MV-4-11 (cell line): ENCODE measurements at places on chromosomes 3 and 15.

DNA sequence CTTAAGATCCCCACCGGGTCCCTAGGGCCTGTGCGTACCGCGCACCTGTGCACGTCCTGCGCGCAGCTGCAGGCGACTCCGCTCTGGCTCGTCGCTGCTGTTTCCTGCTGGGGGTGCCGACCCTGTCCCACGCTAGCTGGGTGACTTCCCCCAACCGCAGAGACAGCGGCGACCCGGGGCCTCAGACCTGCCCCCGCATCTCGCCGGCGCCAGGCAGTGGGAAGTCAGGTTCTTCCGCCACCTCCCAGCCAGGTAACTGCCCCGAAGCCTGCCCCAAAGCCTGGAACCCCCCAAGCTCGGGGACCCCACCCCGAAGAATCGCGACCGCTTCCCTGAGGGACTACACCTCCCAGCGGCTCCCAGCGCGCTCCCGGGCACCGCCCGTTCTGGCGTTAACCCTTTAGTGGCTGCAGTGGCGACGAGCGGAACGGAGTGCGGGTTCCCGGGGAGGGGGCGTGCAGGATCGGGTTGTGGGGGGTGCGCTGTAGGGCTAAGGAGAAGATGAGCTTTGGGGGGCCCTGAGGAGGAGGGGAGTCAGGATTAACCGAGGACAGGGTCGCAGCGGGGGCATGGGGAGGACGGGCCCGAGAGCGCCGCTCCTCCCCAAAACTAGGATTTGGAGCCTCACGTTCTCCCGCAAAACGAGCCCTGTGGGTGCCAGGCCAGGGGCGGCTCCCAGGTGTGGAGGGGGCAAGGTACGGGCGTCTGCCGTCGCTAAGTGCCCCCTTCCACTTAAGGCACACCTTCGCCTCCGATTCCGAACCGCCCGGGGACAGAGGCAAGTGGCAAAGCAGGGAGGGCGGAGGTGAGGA is 589 bp downstream of the NEIL1 start:
- peak; percentile 26 for DNase-seq

GRCh38 chr3:138451595-138452162 is 17.3 kb downstream of the ESYT3 start:
- no peak for DNase-seq

- no peak for DNase-seq
Measured at GRCh38 chr3:39130026-39130425, 22.5 kb downstream of the TTC21A start.

- DNase-seq: no peak
Measured at GRCh38 chr15:57411945-57412768, 35.9 kb downstream of the CGNL1 start.

- peak; percentile 76 for DNase-seq
Measured at GRCh38 chr3:12750658-12751071, 8.4 kb downstream of the TMEM40 start.

- DNase-seq: no peak
Measured at GRCh38 chr15:99431661-99432091, 134.1 kb upstream of the MEF2A start.

DNA sequence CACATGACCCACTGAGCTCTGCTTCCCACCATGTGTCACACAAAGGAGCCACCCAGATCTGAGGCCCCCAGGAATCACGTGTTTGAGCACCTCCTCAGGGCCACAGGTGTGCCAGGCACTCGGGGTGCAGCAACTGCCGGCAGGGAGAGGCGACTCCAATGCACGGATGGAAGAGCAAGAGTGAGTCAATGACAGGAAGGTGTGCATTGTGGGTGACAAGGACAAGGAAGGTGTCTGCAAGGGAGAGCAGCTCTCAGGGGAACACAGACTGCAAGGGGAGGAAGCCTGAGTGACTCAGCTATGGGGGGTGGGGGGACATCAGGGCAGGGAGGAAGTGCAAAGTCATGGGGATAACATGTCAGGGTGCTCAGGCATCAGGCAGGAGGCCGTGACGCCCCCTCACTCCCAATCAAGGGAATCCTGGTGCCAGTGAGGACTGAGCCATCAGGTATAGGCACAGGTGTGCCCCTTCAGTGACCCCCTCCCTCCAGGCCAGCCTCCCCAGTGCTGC is 67.4 kb downstream of the NUP210 start:
- DNase-seq: peak; percentile 16

- no peak for DNase-seq
Measured at GRCh38 chr3:143716731-143717130, 131.5 kb downstream of the SLC9A9 start.

GRCh38 chr3:134258761-134259347 is 8.2 kb upstream of the RYK start:
- no peak for DNase-seq

DNA sequence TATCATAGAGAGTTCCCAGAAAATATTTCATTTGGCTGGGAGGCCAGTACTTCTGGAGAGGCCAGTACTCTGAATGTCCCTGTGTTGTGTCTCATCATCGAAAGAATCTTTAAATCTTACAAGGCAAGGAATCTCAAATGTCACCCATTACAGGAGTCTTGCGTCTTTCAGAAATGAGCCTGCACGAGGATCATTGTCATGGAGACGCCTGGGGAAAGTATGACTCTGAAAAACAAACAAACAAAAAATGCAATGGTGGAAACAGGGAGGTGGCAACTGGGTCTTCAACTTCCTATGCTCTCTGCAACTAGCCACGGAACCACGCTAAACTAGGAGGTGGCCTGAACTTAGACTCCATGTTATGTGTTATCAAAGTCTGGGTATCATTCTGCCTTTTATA is 804.6 kb downstream of the EPHA3 start:
- no peak for DNase-seq

DNA sequence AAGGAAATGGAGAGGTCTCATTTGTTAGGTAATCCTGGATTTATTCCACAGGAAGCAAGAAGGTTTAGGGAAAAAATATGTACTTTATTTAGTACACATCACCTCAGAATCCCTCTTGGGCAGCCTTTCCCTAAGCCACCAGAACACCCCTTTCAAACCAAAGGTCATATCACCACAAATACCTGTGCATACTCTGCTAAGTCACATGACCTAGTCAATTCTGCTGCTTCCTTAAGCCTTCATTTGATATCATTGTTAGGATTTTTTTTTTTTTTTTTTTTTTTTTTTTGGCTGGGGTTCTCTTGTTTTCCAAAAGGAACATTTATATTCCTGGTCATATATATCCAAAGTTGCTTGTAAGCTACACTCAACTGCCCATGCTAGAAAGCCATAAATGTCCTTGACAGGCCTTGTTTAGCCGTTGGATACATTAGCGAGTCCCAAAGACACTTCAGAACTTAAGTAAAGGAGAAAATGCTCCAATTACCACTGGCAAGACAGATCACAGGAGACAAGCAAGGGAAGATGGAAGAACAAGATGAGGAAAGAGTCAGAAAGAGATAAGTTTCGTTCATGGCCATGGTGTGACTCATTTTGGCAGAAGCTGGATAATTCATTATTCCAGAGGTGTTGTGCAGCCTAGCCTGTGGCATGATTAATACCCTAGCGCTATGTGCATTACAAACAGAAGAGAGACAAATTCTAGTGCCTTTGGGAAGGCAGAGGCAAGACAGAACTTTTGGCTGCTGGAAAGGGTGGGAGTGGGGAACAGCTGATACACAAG is 155.6 kb upstream of the SLC2A2 start:
- no peak for DNase-seq

DNA sequence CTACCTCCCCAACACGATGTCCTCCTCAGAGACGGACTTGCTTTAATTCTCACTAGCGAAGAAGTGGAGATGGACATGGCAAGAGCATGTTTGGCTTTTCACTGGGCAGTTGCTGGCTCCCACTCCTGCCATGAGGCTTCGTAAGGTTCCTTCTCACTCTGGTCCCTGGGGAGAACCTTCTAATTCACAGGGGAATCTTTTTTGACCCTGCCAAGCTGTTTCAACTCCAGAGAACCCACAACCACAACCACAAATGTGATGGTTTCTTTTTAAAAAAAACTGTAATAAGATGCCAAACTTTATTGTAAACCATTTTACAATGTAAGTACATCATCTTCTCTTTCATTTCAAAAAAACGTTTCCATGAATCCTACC is 1.6 kb upstream of the MUSTN1 start:
- DNase-seq: no peak
